ENCODE measurements at places on chromosomes 7 and 10.

- no peak for DNase-seq
Measured at GRCh38 chr10:44557596-44558191, 172.8 kb upstream of the CXCL12 start.

- DNase-seq, result no peak
Measured at GRCh38 chr7:132417103-132417906, 159.0 kb downstream of the PLXNA4 start.

GRCh38 chr7:1538544-1539180 lies 8.2 kb downstream of the MAFK start:
- no peak for DNase-seq

- DNase-seq, result no peak
Measured at GRCh38 chr10:101938305-101939007, 94.9 kb upstream of the KCNIP2 start.

GRCh38 chr7:24721481-24722001 lies 35.7 kb downstream of the GSDME start:
- DNase-seq, result no peak

- no peak for DNase-seq
Measured at GRCh38 chr7:75950111-75950681, 35.2 kb downstream of the POR start.

GRCh38 chr10:97647556-97647955 lies 7.1 kb downstream of the PI4K2A start:
- DNase-seq, result no peak

GRCh38 chr10:88162852-88163251 lies 299.4 kb downstream of the PTEN start:
- DNase-seq, result no peak

GRCh38 chr10:50614444-50615137 lies 9.2 kb downstream of the SGMS1 start:
- DNase-seq, result peak; percentile 12

DNA sequence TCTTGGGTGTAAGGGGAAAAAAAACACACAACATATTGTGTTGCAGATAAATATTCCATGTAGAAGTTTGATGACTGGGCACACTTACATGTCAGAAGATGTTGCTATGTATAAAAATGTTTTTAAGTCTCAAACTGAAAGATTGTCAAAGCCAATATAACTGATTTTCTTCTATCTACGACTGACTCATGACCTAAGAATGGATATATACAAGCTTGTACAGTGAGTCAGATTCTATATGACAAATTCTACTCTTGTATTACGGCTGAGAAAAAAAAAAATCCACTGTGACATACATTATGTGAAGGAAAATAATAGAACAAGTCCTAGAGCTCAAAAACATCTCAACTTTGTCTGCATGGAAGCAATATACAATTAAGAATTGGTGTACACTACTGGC lies 343.0 kb upstream of the PCDH15 start:
- no peak for DNase-seq
